Progenitor cell of endocrine pancreas (in vitro differentiated cells): ENCODE measurements at places on chromosomes 2 and 18.

GRCh38 chr2:200668478-200668877 lies 82.7 kb downstream of the AOX1 start:
- no peak for DNase-seq

DNA sequence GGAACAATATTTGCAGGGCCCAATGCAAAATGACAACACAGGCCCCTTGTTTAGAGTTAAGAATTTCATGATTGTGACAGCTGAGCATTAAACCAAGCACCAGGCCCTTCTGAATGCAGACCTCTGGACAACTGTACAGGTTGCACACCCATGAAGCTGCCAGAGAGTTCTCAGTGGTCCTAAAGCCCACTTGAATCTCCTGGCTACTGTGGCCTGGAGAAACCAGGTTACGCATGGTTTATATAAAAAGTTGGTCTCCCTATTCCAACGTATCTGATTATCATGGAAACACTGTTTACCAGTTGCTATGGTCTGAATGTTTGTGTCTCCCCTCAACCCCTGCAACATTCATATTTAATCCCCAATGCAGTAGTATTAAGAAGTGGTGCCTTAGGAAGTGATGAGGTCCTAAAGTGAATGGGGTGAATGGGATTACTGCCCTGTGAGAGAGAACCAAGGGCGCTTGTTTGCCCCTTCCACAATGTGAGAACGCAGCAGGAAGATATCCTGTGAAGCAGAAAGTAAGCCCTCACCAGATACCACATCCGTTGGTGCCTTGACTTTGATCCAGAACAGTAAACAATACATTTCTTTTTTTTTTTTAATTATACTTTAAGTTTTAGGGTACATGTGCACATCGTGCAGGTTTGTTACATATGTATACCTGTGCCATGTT lies 48.0 kb upstream of the ANXA4 start:
- no peak for DNase-seq

GRCh38 chr18:48962994-48963561 lies 12.3 kb upstream of the SMAD7 start:
- no peak for DNase-seq

- no peak for DNase-seq
These were observed 135.5 kb downstream of the NAPG start for GRCh38 chr18:10661317-10661716.

DNA sequence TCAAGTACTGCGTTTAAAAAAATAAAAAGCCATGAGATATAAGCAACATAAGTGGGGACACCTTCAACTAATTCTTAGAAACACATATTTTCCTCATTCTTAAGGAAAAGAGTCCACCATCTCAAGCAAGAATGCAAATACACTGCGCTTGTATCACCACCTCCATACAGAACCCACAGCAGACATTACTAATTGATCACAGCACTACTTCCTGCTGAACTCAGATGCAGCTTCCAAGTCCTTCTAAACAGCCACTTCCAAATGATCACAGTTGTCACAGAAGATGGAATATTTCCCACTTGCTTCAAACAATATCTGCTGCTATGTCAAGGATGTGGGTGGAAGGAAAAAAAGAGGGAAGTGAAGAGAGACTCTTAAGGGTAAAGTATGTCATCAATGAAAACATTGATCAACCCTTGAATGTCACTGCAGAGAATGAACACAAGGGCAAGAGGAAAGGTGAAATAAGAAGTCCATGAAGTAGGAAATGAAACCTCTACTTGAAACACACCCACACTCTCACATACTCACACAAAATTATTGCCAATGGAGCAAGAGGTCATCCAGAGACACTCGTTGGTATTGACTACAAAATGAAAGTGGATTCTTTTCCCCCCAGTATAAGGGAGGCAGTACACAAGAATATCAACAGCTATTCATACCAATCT lies 22.1 kb downstream of the TGFA start:
- no peak for DNase-seq

GRCh38 chr2:79155826-79156476 lies 3.6 kb downstream of the REG3A start:
- no peak for DNase-seq

- DNase-seq = no peak
These were observed 91.8 kb downstream of the FMNL2 start for GRCh38 chr2:152426801-152427200.

- peak; percentile 34 for DNase-seq
These were observed 1.6 kb downstream of the CTIF start for GRCh38 chr18:48540251-48541025.

DNA sequence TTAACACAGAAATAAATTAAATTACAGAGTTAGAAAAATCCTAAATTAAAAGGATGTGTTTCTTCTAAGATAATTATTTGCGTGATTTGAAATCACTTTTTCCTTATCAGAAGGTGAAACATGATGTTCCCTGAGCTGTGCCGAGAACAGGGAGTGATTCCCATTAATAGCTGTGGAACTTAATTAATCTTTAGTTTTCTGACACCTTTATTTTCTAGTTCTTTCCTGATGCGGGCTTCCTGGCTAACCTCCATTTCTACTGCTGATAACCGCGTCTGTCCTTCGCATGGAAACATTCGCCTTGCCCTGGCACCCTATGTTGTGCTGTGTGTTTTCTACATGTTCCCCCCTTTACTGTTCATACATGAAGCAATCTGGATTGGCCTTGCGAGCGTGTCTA lies 172.9 kb downstream of the FAM210A start:
- no peak for DNase-seq

DNA sequence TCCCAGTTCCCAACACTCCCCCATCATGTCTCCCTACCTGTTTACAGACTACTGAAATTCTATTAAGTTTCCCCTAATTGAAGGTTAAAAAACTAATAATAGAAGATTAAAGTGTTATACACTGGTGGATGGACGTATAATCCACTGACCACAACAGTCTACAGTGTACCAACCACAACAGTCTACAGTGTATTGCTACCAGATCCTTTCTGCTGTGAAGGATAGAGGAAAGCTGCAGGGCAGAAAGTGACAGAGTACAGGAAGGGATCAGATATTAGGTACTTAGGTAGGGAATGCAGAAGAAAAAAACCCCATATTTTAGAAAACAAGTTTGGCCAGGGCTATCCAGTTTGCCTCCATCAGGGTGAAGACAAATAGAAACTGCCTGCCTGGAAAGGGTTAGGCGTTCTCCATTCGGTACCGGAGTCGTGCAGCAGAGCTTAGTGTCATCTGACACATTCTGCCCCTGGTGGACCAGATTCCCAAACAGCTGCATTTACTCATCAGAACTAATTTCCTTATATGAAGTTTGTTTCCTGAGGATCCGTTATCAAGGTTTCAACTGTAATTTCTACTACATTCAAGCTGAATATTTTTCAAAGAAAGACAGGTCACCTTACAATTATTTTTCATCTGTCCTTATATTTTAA lies 49.9 kb downstream of the KLF7 start:
- no peak for DNase-seq
